ENCODE measurements at places on chromosomes 4 and X.

DNA sequence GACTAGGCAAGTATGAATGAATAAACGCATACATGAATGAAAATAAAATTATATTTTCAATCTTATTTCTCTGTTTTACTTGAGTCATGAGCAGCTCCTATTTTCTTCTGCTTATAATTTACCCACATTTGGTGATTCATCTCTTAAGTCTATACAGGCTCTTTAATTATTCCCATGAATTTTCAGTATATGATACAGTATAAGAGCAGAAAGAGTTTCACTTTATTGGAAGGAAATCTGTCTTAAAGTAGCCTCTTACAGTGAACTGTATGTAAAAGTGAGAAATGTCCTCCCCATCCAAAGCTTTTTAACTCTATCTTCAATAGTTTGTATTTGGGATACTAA lies 50.8 kb downstream of the TMEM165 start:
- peak; percentile 20 for DNase-seq

DNA sequence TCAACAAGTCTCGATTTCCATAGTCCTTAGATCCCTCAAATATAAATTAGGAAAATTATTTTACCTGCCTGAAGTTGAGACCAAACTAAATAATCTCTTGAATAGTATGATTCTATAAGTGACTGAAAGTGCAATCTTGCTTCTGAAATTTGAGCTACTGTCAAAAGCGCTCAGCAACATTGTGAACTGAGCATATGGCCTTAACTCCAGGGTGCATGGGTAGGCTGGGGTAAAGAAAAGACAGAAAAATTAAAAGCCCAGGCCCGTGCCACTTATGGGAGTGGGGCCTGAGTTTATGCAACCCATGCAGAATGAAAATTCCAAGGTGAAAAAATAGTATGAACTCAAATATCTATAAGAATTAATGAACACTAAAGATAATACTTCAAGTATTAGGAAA lies 9.8 kb downstream of the PGRMC2 start:
- no peak for DNase-seq

- DNase-seq, result no peak
These were observed 72.3 kb downstream of the ZNF518B start for GRCh38 chr4:10384974-10385373.

GRCh38 chr4:157810137-157810774 lies 362.6 kb downstream of the GASK1B start:
- no peak for DNase-seq

DNA sequence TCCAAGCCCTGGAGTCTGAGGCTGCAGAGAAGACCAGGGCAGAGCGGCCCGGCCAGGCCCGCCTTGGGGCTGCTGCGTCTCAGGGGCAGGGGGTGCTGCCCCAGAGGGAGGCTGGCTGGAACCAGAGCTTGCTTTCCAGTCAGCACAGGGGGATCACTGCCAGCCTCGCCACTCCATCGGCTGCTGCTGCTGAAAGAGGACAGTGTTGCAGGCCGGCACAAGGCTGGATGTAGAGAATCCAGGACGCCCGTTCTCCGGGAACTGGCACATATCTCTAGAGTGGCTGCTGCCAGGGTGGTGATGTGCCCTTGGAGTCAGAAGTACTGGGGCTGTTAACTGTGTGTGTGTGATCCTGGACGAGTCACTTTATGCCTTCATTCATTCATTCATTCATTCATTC lies 31.9 kb upstream of the SORCS2 start:
- no peak for DNase-seq

DNA sequence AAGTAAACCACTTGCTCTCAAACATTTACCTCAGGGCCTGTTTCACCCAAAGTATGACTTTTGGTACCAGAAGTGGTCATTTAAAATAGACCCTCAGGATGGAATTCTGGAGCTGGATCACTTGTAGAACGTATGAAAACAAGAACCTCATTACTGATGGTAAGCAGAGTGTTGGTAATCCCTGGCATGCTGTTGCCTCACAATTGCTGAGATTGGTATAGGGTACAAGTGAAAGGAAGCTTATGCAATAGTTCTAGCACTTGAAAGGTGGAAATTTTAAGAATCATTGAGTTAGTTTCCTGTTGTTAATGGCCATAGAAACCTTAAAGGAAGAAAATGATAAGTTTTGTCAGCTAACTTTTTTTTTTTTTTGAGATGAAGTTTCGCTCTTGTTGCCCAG lies 22.3 kb upstream of the THOC2 start:
- DNase-seq, result no peak

- peak; percentile 30 for DNase-seq
These were observed 41.8 kb downstream of the INTS12 start for GRCh38 chr4:105666693-105667092.

DNA sequence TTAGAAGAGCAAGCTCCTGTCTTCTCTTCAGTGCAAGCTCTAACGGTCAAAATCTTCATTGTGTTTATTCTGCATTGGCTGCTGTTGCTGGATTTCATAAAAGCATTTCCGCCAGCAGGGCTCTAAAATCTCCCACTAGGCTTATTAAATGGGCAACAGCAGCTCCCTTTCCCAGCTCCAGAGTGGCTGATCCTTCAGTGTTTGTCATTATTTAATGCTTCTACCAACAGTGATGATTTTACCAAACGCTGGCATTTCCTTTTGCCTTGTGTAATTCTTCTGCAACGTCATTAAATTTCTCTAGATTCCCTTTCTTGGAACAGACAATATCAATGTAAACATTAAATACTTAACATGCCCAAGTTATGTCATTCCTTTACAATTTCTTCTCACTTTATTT lies 20.1 kb downstream of the SLC7A11 start:
- DNase-seq, result peak; percentile 74

DNA sequence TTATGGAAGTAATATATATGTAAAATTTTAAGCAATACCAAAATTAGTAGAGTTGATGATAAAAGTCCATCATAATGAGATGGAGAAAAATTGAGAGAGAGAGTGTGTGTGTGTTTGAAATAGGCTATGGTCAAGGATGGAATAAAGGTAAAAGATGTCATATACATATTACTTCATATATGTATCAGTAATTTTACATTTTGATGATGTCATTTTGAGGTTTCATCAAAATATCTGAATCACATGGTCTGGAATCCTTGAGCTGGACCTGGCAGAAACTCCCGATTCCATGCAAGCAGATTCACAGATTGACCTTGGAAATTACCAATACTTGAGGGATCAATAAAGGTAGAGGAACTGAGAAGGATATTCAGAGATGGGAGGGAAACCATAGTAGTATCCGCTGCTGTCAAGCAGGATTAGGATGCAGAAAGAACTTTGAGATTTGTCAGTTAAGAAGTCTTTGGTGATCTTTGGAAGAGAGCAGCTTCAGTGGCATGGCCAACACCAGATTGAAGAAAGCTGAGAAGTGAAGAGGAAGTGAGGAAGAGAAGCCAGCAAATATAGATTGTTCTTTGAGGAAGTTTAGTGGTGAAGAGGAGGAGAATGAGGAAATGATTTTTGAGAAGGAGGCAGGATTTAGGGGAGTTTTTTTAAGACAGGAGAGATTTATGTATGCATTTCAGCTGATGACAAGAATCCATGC lies 21.5 kb downstream of the DNAAF6 start:
- no peak for DNase-seq

DNA sequence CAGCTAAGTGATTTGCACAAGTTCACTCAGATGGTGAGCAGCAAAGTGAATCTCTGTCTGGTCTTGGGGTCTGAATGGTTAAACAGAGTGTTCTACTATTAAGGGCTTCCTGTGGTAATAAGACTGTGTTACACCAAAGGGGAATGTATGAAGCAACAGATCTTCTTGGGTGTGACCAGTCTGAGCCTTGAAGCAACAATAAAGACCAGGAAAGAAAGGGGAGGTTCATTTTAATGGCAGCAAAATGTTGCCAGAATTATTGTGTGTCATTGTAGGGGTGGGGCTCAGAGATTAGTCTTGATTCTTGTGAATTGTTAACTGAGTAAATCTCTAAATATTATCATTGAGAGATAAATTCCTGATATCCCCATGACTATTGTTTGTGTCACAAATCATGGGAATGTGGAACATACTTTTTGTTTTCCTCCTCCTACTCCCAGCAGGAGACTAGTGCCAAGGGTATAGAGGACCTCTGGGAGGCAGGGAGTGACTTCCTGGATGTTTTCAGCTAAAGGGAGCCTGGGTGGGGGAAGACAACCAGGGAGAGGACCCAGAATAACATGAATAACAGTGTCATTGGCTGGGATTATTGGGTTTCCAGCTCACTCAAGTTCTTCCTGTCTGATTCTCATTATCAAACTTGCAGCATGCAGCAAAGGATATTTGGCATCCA lies 141.4 kb upstream of the PAK3 start:
- DNase-seq, result no peak

GRCh38 chr4:90444904-90445303 lies 317.7 kb downstream of the CCSER1 start:
- DNase-seq, result no peak

- DNase-seq, result no peak
These were observed 46.0 kb downstream of the UGT2A3 start for GRCh38 chr4:68905598-68905938.

- DNase-seq, result no peak
These were observed 23.3 kb downstream of the SPIN4 start for GRCh38 chrX:63327788-63328187.

- DNase-seq, result no peak
These were observed 15.5 kb downstream of the P2RY8 start for GRCh38 chrX:1521459-1521956.

DNA sequence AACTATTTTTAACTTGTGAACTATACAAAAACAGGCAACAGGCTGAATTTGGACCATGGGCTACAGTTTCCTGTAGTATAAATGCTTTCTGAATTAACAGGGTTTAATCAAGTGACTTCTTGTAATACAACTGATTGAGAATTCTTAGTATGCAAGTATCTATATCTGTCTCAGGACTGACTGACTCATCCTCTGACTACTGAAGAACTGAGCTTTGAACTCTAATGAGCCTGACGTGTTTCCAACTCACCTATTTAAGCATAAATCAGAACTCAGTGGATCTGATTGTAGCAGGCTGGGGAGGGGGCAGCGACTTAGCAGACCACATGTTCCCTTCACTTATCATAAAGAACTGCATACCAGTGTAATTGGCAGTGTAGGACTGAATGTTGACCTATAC lies 7.8 kb downstream of the SPATA4 start:
- peak; percentile 72 for DNase-seq

- peak; percentile 17 for DNase-seq
These were observed 161.4 kb downstream of the RAB28 start for GRCh38 chr4:13322681-13323101.

GRCh38 chr4:156015781-156016180 lies 62.1 kb upstream of the CTSO start:
- no peak for DNase-seq

DNA sequence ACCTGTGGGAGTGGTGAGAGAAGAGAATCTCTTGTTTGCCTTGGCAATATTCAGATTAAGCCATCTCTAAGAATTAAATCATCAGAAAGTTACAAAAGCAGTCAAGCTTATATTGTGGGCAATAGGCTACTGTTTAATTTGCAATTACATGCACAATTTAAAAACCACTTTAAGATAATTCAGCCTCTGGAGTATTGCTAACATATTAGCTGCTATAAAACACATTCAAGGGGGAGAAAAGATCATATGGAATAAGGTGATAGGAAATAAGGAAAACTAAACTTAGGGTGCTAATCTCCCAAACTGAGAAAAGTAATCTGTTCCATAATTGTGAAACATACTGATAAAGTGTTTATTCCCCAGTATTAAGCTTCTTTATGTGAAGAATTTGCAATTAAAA lies 103.9 kb downstream of the ARAP2 start:
- DNase-seq, result no peak

DNA sequence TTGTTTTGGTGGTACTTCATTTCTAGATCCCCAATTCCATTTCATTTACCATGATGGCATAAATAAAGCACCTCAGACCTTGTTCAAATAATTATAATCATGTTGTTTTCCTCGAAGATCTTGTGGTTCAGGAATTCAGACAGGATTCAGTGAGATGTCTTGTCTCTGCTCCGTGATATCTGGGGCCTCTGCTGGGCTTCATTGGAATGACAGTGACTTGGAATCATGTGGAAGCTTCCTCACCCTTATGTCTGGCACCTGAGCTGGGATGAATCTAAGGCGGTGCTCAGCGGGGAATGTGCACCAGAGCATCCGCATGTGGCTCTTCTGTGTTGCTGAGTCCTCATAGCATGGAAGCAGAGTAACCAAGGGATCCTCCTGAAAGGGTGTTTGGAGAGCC lies 132.2 kb downstream of the VEGFC start:
- no peak for DNase-seq

DNA sequence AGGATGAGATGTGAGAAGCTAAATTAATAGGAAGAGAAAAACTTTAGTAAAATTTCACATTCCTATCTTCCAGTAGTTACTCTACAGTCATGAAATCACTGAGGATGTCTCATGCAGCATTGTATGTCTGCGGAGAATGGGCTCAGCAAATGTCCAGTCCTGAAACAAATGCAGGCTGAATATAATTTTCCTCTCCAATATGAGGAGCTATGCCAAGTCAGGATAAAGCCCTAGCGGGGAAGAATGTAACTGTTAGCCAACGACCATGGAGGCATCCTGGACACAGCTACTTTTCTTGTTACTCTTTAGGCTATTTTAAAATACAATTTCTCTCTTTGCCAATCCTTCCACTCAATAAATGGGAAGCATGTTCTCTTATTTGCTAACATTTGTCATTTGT lies 127.7 kb downstream of the PRKX start:
- DNase-seq, result no peak

GRCh38 chrX:112147206-112147605 lies 64.6 kb upstream of the TRPC5 start:
- DNase-seq, result no peak

GRCh38 chr4:17230727-17231126 lies 281.2 kb downstream of the QDPR start:
- no peak for DNase-seq

DNA sequence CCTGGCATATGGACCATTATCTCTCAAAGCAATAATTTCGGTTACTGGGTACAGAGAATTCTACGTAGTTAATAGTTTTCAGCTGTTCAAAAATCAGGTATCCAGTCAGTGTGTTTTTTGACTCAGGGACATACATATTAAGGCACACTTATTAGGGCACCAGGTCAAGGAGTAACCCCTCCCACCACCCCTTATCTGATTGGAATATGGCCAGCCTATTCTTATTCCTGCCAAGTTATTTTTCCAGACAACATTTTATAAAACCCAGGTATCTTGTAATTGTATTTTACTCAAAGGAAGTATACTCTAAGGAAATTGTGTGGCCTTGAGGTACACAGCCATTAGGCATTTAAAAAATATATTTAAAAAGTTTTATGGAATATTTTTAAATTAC lies 4.3 kb downstream of the ZFX start:
- DNase-seq, result no peak

DNA sequence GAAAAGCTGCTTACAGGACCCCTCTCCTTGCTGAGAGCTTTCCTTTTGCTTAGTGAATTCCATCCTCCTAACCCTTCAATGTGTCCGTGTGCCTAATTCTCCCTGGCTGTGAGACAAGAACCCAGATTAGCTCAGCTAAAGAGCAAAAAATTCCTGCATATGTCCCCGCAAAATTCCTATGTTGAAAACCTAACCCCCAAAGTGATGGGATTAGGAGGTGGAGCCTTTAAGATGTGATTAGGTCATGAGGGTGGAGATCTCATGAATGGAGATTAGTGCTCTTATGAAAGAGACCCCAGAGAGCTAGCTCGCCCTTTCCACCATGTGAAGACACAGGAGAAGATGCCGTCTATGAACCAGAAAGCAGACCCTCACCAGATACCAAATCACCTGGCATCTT lies 503.0 kb upstream of the DIAPH2 start:
- no peak for DNase-seq

- DNase-seq, result peak; percentile 29
These were observed 29.4 kb downstream of the SASH3 start for GRCh38 chrX:129808829-129809796.

Data from HCEC 1CT (cell line).